ENCODE measurements at places on chromosomes 12 and 14.

- no peaks in the 10 kb centered on the region for H3K27me3 ChIP-seq
- H3K36me3 ChIP-seq: peaks cover 96% of the 10 kb centered on the region
- H3K4me3 ChIP-seq: no peak overlapping the region
- no peak for DNase-seq
- H3K27ac ChIP-seq: no peak overlapping the region
Measured at GRCh38 chr12:120169946-120170345, 24.6 kb downstream of the GCN1 start.

GRCh38 chr14:52706724-52707706 lies at the start of gene PSMC6:
Gene PSMC6, plus strand, starts transcription at chr14:52707200. Its CDS starts 20 bp downstream, at chr14:52707220.
- H3K4me3 ChIP-seq: peak within 1 kb of the TSS; percentile 79
- H3K4me1 ChIP-seq: peaks cover 21% of the 10 kb centered on the region

GRCh38 chr14:37328673-37329072 lies 130.9 kb downstream of the MIPOL1 start:
- no peaks in the 10 kb centered on the region for H3K36me3 ChIP-seq
- H3K27ac ChIP-seq: no peak overlapping the region
- no peak for DNase-seq
- H3K4me3 ChIP-seq: no peak overlapping the region

DNA sequence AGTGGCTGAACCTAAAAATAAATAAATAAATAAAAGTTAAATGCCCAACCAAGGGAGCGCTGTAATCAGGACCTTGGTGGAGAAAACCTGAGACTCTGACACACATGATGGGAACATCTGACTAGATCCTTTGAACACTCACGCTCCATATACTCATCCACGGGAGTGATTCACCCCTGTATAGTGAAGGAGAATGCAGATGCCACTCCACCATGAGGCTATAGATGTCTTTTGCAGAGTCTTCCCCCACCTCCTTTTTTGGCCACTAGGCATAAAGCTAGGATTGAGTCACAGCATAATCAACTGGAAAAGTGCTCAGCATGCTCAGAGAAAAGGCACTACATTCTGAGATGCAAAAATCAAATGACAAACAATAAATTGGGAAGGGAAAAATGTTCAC lies 19.0 kb downstream of the ADAM20 start:
- no peaks in the 10 kb centered on the region for H3K4me1 ChIP-seq
- DNase-seq: no peak
- no peaks in the 10 kb centered on the region for H3K36me3 ChIP-seq
- no peaks in the 10 kb centered on the region for H3K27me3 ChIP-seq
- no peak overlapping the region for H3K4me3 ChIP-seq

- no peak overlapping the region for H3K4me3 ChIP-seq
- H3K4me1 ChIP-seq: peaks cover 45% of the 10 kb centered on the region
- no peaks in the 10 kb centered on the region for H3K27me3 ChIP-seq
- DNase-seq: no peak
- H3K27ac ChIP-seq: peak overlapping the region; percentile 89
Measured at GRCh38 chr14:81401420-81402122, 1.4 kb upstream of the STON2 start.

GRCh38 chr14:77088645-77089044 lies 9.4 kb upstream of the CIPC start:
- H3K36me3 ChIP-seq: no peaks in the 10 kb centered on the region
- H3K4me3 ChIP-seq: no peak overlapping the region
- DNase-seq: no peak
- H3K4me1 ChIP-seq: peaks cover 47% of the 10 kb centered on the region
- peak overlapping the region; percentile 89 for H3K27ac ChIP-seq
- no peaks in the 10 kb centered on the region for H3K27me3 ChIP-seq

GRCh38 chr14:77529213-77529612 lies 30.6 kb upstream of the ISM2 start:
- H3K27ac ChIP-seq: no peak overlapping the region
- DNase-seq: no peak
- H3K4me3 ChIP-seq: no peak overlapping the region
- peaks cover 4% of the 10 kb centered on the region for H3K36me3 ChIP-seq
- no peaks in the 10 kb centered on the region for H3K27me3 ChIP-seq

- no peak overlapping the region for H3K27ac ChIP-seq
- no peaks in the 10 kb centered on the region for H3K36me3 ChIP-seq
- DNase-seq: no peak
- H3K4me1 ChIP-seq: peaks cover 9% of the 10 kb centered on the region
- no peak overlapping the region for H3K4me3 ChIP-seq
Measured at GRCh38 chr12:69886715-69887114, 61.7 kb downstream of the MYRFL start.

DNA sequence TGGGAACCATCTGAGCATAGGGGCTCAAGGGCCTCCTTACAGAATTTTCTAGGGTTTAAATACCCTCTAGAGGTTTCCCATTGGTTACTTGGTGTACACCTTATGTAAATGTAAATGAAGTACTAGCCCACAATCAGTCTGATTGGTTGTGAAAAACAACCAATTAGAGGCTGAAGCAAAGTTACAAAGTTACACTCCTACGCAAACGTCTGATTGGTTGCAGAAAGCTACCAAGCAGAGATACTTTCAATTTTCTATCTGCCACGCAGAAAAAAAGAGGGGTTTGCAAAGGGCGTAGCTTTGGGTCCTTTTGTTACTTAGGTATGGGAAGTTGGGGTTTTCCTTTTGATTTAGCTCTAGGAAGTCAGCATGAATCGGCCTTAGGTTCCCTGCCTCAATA lies 1.8 kb upstream of the TMEM19 start:
- H3K27ac ChIP-seq: no peak overlapping the region
- H3K27me3 ChIP-seq: no peaks in the 10 kb centered on the region
- no peak overlapping the region for H3K4me3 ChIP-seq
- peaks cover 28% of the 10 kb centered on the region for H3K4me1 ChIP-seq
- no peaks in the 10 kb centered on the region for H3K36me3 ChIP-seq
- DNase-seq: no peak

DNA sequence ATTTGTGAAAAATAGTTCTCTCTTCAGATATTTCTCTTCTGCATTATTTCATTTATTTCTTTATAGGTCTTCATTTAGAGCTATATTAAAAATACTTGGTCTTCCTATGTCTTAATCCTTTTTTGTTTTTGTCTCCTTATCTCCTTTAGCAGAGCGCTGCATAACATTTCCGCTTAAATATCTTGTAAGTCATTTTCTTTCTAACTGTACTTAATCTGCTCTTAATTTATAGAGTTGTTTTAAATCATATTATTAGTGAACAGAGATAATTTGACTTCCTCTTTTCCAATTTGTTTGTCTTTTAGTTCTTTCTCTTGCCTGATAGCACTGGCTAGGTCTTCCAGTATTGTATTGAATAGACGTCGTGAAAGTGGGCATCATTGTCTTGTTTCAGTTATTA lies 18.0 kb downstream of the LUM start:
- H3K27ac ChIP-seq: no peak overlapping the region
- no peaks in the 10 kb centered on the region for H3K27me3 ChIP-seq
- no peak for DNase-seq
- no peaks in the 10 kb centered on the region for H3K36me3 ChIP-seq
- H3K4me1 ChIP-seq: no peaks in the 10 kb centered on the region
- H3K4me3 ChIP-seq: no peak overlapping the region

- H3K36me3 ChIP-seq: no peaks in the 10 kb centered on the region
- H3K27me3 ChIP-seq: no peaks in the 10 kb centered on the region
- no peaks in the 10 kb centered on the region for H3K4me1 ChIP-seq
- no peak for DNase-seq
- H3K27ac ChIP-seq: no peak overlapping the region
Measured at GRCh38 chr12:41530441-41530840, 342.3 kb downstream of the PDZRN4 start.

DNA sequence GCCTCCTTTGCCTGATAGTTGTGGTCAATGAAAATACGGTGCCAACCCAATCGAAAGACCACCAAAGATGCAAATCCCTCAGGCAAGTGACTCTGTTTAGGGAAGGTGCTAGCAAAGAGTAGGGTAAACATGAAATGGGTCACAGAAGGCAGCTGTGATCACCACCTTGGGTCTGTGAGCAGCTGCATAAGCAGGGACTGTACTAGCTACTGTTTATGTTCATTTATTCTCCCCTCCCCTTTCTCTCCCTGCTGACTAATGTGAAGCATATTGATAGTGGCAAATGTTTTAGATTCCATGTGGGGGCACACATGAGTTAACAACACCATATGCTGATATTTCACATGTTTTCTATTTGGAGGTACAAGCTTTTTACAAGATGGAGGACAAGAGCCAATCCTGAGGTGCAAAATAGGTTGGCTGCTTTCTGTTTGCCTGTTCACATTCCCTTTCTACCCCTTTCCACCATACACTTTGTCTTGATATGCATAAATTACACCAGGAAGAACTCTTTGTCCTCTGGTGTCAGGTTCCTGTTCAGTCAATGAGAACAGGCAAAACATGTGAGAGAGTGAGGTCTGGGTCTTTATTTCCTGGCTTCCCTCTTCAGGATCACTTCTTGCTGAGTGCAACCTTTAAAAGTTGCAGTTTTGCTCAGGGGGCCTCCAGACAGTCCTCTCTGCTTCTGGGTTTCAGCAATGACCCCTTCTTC lies 71.1 kb downstream of the AVPR1A start:
- no peaks in the 10 kb centered on the region for H3K27me3 ChIP-seq
- DNase-seq: no peak
- no peaks in the 10 kb centered on the region for H3K36me3 ChIP-seq
- H3K4me3 ChIP-seq: no peak overlapping the region
- H3K4me1 ChIP-seq: no peaks in the 10 kb centered on the region

DNA sequence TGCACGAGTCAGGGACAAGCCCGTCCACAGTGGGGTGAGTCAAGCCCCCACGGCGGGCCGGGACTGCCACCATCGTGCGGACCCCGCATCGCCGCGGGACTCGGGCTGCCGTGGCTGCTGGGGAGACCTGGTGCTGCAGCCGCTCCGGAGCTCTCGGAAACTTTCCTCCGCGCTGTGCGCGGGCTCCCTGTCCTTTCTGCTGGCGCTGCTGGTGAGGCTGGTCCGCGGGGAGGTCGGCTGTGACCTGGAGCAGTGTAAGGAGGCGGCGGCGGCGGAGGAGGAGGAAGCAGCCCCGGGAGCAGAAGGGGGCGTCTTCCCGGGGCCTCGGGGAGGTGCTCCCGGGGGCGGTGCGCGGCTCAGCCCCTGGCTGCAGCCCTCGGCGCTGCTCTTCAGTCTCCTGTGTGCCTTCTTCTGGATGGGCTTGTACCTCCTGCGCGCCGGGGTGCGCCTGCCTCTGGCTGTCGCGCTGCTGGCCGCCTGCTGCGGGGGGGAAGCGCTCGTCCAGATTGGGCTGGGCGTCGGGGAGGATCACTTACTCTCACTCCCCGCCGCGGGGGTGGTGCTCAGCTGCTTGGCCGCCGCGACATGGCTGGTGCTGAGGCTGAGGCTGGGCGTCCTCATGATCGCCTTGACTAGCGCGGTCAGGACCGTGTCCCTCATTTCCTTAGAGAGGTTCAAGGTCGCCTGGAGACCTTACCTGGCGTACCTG lies 1.1 kb downstream of the PDE3A start:
- H3K4me3 ChIP-seq: peak overlapping the region; percentile 68
- peaks cover 22% of the 10 kb centered on the region for H3K27me3 ChIP-seq
- H3K36me3 ChIP-seq: no peaks in the 10 kb centered on the region
- DNase-seq: peak; percentile 80
- peaks cover 13% of the 10 kb centered on the region for H3K4me1 ChIP-seq

DNA sequence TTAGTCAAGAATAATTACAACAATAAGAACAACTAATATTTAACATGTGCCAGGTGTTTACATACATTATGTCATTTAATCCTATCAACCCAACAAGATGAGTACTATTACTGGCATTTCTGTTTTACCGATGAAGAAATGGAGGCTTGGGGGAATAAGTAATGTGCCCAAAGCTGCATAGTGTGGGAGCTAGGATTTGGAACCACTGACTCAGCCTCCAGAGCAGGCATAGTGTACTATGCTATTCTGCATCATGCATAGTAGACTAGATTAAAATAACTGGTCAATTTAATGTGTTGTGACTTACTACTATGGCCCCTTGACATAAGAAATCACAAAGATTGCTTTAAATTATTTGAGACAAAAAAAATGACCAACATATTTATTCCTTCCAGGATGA lies 9.5 kb downstream of the GPR19 start:
- no peak overlapping the region for H3K4me3 ChIP-seq
- no peaks in the 10 kb centered on the region for H3K36me3 ChIP-seq
- H3K27me3 ChIP-seq: no peaks in the 10 kb centered on the region
- no peak overlapping the region for H3K27ac ChIP-seq

DNA sequence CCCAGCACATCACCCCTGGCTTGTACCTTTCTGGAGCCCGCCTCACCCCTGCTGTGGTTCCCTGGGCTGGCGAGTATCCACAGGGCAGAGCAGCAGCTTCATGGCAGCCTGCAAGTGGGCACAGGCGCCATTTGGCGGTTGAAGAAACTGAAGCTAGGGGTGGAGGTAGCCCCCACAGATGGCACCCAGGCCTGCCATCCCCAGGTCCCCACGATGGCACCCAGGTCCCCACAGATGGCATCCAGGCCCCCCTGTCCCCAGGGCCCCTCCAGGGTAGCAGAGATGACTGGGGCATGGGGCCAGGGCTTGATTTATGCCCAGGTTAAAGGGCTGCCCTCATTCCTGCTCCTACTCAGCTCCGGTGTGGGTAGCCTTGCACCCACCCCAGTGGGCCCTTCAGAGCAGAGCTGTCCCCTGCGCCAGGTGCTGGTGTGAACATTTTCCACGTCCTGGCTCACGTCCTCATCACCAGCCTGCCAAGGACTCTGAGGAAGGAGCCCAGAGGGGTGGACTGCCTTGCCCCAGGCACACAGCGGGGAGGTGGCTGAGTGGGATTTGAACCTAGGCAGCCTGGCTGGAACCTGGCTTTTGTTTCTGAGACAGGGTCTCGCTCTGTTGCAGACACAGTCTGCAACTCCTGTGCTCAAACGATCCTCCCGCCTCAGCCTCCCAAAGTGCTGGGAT lies 8.7 kb downstream of the MMP17 start:
- H3K4me1 ChIP-seq: peaks cover 8% of the 10 kb centered on the region
- no peak overlapping the region for H3K27ac ChIP-seq
- peaks cover 16% of the 10 kb centered on the region for H3K36me3 ChIP-seq
- peak; percentile 67 for DNase-seq
- H3K4me3 ChIP-seq: no peak overlapping the region

DNA sequence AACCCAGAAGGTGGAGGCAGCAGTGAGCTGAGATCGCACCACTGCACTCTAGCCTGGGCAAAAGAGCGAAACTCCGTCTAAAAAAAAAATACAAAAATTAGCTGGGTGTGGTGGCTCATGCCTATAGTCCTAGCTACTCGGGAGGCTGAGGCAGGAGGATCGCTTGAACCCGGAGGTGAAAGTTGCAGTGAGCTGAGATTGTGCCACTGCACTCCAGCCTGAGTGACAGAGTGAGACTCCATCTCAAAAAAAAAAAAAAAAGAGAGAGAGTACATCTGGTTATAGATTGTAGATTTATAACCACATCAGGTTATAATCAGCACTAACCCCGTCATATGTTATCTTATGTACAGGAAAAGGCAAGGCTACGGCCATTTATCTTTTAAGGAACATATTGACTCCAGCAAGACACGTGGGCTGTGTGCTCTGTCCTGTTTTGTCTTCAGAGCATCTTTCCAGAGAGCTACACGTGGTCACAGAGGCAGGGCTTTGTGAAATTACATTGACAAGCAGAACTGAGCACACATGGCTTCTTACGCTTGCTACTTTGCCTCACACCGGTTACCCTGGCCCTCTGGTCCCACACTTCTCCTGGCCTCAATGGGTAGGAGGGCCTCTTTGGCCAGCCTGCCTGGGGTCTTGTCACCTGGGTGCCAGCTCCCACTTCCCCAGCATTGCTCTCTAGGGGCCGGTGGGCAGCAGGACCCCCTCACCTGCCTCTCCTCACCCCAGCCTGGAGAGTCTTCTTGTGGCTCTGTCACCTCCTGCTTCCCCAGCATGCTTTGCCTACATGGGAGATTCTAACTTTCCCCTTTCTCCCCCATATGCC lies 6.8 kb upstream of the DYNC1H1 start:
- H3K27me3 ChIP-seq: no peaks in the 10 kb centered on the region
- H3K4me3 ChIP-seq: no peak overlapping the region
- H3K36me3 ChIP-seq: peaks cover 4% of the 10 kb centered on the region
- H3K27ac ChIP-seq: no peak overlapping the region
- peak; percentile 44 for DNase-seq
